HuH-7.5 (cell line): ENCODE measurements at places on chromosomes 6 and 20.

DNA sequence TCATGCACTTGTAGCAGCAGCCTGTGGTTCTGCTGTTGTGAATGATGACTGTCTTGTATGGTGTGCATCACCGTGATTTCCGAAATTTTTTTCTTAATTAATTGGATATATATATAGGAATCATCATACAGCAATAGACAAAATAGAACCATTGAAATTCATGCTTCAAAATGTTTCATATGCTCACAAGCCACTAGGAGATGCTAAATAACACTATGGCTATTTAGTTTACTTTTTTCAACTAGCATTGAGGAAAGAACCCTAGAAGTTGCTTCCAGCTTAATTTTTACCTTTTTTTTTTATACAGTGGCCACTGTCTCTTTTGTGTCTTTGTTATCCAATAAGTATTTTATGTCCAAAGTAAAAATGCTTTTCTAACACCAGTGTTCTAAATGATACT, 485.4 kb downstream of the CDKAL1 start:
- no peak for DNase-seq

DNA sequence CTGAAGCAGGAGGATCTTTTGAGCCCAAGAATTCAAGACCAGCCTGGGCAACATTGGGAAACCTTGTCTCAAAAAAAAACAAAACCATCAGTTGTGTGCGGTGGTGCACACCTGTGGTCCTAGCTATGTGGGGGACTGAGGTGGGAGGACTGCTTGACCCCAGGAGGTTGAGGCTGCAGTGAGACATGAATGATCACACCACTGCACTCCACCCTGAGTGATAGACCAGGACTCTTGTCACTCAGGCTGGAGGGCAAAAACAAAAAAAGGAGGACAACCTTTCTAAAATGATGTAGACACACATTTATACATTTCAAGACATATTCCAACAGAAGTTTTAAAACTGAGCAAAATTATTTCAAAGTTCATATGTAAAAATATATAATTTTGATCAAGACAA, 45.1 kb downstream of the NOL7 start:
- DNase-seq, result no peak

DNA sequence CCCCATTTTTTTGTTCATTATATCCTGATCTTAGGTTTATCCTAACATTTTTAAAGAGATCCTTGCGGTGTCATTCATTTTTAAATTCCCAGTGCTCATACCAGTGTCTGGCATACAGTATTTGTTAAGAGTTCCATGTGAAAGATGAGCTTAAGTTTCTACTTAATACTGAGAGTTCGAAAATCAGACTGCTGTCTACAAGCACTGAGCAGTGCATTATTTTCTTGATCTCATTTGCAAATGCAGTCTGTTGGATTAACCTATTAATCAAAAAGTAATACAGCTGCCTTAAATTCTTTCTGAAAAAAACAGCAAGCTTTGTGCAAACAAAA, 663 bp downstream of the COQ3 start:
- DNase-seq, result peak; percentile 4

GRCh38 chr20:4512891-4513550, 208.7 kb upstream of the PRND start:
- no peak for DNase-seq

DNA sequence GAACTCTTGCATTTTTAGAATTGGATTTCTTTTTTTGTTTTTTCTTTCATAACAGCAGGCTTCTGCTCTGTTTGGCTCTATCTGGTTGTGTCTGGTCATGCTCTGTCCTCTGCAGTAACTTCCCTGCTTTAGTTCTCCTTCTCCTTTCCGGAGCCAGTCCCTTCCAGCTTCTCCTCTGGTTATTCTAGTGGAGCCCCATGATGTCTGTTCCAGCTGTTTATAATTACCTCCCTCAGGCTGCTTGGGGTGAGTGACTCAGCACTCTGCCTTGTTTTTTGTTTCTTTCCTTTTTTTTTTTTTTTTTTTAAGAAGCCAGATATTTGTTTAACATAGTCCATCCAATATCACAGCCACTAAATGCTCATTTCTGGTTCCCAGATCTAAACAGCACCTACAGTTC, 409.6 kb downstream of the MAFB start:
- no peak for DNase-seq

- DNase-seq, result no peak
Measured at GRCh38 chr20:51800872-51801121, 1.5 kb downstream of the SALL4 start.

DNA sequence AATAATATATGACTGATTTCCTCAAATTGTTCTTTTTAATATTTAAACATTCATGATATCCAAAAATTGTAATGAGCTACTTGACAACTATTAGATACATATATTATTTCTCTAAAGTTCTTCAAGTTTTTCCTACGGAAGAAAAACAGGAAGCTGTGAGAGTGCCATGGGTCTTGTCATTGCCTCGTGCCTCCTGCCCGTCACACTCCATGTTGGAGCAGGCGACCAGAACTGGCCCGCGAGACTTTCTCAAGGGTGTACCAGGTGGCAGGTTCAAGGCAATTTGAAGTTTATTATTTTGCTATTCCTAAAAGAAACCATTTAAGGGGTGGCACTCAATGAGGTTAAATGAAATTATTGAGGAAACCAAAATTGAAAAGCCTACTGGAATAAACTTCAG, 337.2 kb downstream of the HACE1 start:
- no peak for DNase-seq

GRCh38 chr6:142187209-142187608, 40.1 kb downstream of the VTA1 start:
- DNase-seq, result no peak

DNA sequence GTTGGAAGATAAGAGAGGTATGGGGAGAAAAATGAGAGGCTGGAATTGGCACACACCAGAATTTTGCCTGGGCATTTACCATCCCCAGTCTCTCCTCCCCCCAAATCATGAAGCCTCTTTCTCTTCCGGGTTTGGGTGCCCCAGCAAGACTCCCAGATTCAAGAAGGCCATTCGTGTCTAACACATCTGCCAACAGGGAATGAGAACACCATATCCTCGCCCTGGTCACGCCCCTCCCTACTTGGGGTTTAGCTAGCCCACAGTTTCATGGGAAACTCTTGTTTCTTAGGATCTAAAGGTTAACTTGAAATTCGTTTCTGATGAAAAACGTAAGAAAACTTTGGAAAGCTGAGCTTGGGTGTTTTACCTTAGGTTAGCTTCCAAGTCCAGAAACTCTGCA, 105.5 kb upstream of the TMEM170B start:
- no peak for DNase-seq

DNA sequence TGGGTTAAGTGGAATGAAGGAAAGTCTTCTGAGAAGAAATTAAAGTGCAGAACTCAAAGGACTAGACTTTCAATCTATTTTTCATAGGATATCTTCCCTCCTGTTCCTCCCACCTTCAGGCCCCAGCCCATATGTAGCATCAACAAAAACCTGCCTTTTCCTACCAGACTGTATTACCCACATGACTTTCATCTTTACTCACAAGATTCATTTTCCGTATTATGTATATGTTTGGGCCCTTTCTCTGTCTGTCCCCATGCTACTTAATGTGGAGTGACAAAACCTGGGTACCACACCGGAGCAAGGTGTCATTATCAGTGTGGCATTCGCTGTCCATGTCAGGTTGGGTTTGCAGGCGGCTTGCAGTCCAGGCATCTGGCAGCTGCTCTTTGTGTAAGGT, 18.8 kb upstream of the CNR1 start:
- no peak for DNase-seq

GRCh38 chr6:48067148-48067712, 43.8 kb downstream of the PTCHD4 start:
- DNase-seq, result no peak

- DNase-seq, result no peak
Measured at GRCh38 chr6:45998524-45998923, 17.1 kb downstream of the CLIC5 start.

DNA sequence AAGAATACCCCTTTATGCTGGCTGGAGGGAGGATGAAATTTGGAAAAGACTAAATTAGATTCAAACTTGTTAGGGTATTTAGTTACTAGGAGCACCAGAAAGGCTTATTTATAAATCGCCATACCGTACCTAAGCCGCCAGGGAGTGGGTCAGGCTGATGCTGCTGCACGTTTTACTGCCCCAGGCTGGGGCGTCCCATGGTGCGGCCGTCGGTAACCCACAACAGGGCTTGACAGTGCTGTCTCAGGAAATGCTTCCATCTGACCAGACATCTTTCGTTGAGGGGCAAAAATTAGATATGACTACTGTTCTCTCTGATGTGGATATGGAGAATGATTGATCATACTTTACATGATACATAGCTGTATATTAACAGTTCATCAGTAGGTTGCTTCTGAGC, 52.9 kb downstream of the ARID1B start:
- DNase-seq, result no peak

DNA sequence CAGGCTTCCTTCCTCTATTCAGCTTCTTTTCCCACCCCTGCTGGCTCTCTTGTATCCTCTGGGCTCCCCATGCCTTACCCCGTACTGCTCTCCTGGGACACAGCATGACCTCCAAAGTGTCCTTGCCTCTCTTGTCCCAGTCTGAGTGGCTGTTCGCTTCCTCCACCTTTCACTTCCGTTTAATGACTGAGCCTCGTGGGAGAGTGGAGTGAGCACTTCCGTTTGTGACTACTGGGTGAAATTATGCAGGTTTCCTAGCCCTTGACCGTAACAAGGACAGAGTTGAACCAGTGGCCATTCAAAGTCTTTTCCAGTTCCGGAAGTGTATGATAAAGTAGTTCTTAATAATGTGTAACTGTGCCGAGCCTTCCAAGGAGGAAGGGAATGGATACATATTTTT, 109.2 kb downstream of the ARID1B start:
- DNase-seq, result no peak

DNA sequence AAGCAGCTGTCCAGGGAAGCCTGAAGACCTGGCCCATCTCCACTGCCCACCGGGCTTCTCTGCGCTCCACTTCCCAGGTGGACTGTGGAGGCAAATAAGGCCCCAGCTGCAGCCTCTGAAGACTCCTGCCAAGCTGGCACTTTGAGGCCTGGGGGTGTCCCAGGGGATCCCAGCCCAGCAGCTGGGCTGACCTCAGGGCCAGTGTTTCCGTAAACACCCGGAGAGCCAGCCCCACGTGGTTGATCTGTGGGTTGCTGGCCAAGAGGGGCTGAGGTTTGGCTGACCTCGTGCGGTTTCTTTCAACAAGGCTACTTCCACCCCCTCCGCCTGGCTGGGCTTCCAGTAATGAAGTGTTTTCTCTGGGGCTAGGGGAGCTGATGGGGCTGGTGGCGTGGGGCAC, 12.4 kb upstream of the CCN5 start:
- no peak for DNase-seq

GRCh38 chr6:94463306-94463705, 1043.9 kb upstream of the EPHA7 start:
- DNase-seq, result no peak

DNA sequence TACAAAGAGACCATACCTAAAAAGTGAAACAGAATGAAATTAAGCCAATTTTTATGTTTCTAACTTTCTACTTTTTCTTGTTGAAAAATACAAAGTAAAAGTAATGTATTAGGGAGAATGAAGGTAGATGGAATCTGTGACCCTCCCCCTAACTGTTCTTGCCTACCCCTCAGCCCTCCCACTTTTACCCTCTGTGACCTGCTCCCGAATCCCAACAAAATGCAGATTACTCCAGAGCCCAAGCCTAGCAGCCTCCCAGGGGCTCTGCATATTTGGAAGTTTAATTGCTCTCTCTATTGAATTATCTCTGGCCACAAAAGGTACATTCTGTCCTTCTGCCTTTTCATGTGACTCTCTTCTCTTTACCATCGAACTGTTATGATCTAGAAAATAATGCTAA, 201.5 kb downstream of the PKHD1 start:
- DNase-seq, result no peak

- no peak for DNase-seq
Measured at GRCh38 chr20:10662151-10662550, 11.6 kb downstream of the JAG1 start.

- DNase-seq, result no peak
Measured at GRCh38 chr6:106724848-106725247, 95.5 kb downstream of the QRSL1 start.

GRCh38 chr6:33725222-33725621, 13.7 kb upstream of the UQCC2 start:
- no peak for DNase-seq

DNA sequence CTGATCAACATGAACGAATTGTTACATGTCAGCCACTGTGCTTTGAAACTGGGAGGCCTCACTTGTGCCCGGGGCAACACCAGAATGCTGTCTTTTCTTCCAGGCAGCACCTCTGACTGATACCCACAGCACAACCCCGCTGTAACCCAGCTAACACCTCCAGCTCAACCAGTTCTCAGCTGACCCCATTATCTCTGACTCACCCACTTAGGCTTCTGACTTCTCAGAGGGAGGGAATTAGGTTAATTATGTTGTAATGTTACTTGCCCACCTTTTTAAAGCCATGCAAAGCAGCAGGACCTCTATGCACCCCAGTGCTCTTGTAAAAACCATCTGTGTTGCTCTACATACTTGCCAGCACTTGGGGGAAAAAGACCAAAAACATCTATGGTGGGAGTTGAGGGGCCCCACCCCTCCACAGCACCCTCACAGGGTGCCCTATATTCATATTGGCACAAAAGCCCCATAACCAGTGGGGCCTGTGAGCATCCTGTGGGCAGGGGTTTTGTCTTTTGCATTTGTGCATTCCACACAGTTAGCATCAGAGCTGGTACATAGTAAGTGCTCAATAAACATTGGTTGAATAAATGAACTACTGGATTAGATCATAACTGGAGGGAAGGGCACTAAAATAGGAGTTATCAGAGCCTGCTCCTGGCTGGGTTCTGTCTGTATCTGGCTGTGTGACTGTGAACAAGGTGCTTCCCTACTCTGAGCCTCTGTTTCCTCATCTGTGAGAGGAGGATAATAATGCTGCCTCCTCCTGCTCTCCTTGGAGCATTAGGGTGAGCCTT, 22.3 kb downstream of the BNIP5 start:
- DNase-seq, result no peak

DNA sequence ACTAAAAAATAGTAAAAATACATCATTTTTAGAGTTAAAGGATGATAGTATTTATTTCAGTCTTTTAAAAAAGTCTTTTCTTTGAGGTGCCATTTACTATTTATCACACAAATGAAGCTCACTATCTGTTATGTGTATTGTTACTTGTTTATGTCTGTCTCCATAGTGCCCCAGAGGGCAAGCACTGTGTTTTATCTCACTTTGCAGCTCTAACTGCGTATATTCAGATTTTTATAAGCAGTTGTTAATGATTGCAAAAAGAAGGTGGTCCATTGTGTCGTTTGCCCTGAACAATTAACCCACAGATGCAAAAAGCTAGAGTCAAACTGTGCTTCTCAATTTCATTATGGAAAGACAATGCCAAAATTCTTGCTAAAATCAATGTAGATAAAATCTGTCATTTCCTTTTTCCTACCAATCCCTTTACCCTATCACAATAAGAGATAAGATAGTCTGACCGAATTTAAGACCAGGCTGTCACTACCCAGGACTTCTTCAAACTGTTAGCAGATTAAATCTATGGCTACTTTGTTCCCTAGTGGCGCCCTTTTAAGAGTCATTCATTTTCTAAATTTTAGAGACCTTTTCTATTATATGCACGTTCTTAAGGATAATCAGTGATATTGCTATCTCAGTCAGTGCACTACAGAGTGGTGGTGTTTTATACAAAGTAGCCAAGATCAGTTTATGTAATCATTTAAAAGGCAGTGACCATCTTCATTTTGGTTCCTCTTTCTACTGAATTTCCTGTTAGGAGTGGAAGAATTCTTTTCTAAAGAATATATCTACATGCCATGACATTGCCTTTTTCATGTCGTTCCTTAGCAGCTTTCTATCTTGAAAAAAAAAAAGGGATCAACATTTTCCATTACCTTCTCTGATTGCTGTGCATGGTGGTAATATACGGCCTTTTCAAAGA, 133.1 kb upstream of the PRDM1 start:
- no peak for DNase-seq
